Activated CD4-positive, alpha-beta T cell treated with anti-CD3 and anti-CD28 coated beads, Interleukin-2, amount 50 U/mL, for 24 hours (primary cell): ENCODE measurements at places on chromosomes 7 and 10.

GRCh38 chr7:88127637-88128290 is 92.1 kb downstream of the SRI start:
- DNase-seq, result no peak

DNA sequence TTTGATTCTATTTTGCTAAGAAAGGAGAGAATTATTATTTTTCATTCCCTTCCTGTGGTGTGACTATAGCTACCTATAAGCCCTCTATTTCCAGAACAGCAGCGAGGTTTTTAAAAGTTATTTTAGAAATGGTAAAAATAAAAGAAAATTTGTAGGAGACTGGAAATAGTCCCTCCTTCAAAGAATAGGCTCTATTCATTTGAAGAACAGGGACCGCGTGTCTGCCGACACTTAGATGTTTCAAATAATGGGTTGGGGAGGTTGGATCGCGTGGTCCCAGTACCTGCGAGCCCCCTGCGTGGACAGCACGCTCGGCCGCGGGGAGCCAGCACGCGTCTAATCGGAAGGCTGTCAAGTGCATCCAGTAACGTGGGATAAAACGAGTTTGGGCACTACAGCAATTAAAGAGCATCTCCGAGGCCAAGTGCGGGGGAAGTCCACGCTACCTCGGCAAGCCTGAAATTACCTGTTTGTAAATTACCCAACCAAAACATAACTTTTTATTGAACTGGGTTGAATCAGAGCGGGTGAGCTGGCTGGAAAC is 1.0 kb downstream of the CACNA2D1 start:
- DNase-seq, result no peak

- no peak for DNase-seq
These were observed 440.9 kb upstream of the POT1 start for GRCh38 chr7:125370502-125370901.

DNA sequence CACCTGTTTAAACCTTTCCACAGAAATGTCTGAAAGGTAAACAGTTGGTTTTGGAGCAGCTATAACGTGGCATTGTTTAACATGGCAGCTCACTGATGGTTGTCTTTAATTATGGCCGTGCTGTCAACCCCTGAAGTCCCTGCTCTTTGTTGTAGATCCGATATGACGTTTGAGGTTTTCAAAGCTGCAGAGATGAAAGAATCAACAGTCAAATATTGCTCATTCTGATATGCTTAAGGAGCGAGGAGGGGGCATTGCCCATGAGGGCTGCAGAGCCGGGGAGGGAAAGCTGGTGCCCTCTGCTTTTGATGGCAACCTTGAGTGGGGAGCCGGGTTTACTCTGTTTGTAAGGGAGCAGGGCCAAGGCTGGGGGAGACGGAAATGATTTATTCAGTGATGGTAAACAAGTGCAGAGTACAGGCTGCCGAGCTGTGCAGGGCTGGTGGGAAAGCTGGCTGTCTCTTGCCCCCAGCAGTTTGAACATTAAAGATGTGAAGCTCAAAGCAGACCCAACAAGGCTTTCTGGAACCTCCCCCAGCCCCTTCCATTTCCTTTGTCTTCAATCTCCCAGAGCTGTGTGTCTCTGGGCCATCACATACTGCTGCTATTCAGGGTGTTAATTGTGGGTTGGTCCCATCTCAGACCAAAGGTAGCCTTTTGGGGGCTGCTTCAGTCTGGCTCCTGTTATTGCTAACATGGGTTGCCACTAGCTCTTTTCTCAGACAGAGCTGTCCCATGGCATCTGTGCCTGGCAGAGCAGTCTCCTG is 345.5 kb downstream of the LRMDA start:
- no peak for DNase-seq
